ENCODE measurements at places on chromosomes 7 and 10. TPM values are rescaled to one million over a fixed set of nuclear protein-coding genes. Genes with fewer than 3 reads are reported as not detected.

Gene EN2
- total RNA-seq: not detected

Gene DMBT1
- not detected for total RNA-seq

Gene CPA5
- not detected for total RNA-seq

Gene USP6NL
- 7.9 TPM for total RNA-seq

Gene ANKRD30A
- not detected for total RNA-seq

Gene JAZF1
- 18.3 TPM for total RNA-seq

- DNase-seq: no peak
Observed at GRCh38 chr10:119940487-119940886, 48.0 kb downstream of the SEC23IP start.

GRCh38 chr10:106789623-106790022 lies 374.9 kb downstream of the SORCS1 start:
- DNase-seq: no peak

GRCh38 chr10:70777063-70777875 lies 7.9 kb downstream of the TBATA start:
- DNase-seq: no peak

DNA sequence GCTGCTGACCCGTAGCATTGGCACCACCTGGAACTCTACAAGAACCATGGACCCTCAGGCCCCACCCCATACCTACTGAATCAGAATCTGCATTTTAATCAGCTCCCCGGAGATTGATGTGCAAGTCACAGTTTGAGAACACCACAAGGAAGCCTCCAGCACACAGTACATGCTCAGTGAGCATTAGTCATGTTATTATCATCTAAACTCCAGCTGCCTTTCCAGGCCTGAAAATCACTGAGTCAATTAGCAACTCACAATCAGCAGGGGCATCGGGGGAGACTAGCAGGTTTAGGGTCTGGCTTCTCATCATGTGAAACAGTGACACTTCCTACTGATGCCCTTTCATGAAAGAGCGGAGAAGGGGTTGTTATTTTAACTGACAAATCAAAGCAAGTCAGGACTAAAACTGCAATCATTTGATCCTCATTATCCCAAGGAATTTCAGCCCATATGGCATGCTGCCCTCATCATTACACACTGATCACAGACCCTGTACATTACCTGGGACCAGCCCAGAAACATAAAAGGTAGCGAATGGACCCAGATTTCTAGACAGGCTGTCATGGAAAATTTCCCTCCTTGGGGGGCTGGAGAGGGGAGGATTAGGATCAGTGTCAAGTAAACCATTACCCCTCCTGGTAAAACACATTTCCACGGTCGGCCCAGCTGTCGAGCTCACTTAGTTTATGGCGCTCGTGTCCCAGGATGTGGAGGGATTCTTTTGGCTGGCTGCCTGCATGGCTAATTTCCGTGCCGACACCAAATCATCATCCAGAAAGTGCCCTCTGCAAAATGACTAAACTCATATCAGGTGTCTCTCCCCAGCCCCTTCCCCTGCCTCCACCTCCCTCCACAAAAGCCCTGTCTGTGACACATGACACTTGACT lies 122.8 kb downstream of the PRLHR start:
- no peak for DNase-seq

GRCh38 chr7:43669286-43670081 lies 59.8 kb downstream of the COA1 start:
- no peak for DNase-seq

- no peak for DNase-seq
Observed at GRCh38 chr10:62348029-62348428, 26.1 kb upstream of the ZNF365 start.

DNA sequence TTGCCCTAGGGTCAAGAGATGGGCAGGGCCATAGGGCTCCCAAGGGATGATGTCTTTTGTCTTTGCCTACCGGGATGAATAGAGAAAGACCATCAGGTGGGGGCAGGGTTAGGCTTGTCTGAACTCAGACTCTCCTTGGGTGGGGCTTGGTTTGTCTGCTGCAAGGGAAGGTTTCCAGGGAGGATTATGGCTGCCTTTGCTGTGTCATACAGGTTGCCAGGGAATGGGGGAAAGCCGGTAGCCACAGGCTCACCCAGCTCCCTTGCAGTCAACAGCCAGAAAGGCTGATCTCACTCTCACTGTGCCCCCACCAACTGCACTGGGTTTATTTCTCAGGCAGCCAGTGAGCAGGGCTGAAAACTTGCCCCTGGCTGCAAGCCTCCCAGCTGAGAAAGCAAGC lies 253.2 kb downstream of the POLR1F start:
- no peak for DNase-seq

DNA sequence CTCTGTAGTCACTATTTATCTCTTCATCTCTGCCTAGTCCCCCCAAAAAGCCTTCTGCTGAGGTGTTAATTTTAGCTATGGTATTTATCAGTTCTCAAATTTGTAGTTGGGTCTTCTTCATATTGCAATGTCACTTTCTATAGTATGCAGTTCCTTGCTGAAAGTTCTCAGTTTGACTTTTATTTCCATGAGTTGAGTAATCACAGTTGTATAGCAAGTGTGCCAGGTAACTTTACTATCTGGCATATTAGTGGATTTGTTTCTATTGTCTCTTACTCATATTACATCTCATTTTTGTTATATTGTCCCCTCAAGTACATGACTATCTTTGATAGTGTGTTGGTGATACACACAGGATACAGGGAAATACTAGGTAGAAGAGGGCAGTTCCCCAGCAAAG lies 152.8 kb downstream of the CUBN start:
- no peak for DNase-seq

DNA sequence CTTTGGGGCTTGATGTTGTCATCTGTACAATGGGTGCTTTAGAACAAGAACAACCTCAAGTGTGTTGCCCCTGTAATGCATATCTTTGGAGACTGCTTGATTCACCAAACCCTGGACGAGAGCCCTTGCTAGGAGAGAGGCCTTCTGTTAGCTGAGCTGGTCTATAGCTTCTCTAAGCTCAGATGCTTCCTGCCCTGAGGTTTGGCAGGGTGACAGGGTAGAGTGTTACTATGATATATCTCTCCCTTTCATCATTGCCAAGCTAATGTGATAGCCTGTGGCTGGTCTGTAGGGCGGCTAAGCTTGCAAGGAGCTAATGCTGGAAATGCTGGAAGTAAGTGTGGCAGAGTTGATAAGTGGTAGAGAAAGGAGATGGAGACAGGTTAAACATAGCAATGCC lies 364.1 kb downstream of the RPS24 start:
- no peak for DNase-seq

GRCh38 chr7:94060752-94061151 lies 56.6 kb upstream of the BET1 start:
- DNase-seq: no peak

GRCh38 chr7:116673457-116673865 lies 1.5 kb downstream of the MET start:
- DNase-seq: no peak

- DNase-seq: no peak
Observed at GRCh38 chr7:102988631-102989560, 76.1 kb downstream of the LRRC17 start.

GRCh38 chr10:125064681-125065492 lies 95.5 kb downstream of the CTBP2 start:
- no peak for DNase-seq

- no peak for DNase-seq
Observed at GRCh38 chr7:67267914-67268313, 271.3 kb downstream of the TYW1 start.

Measured in heart left ventricle (tissue), 16 donors.